ENCODE measurements at places on chromosomes 1 and 21.
A peak's percentile ranks its signal among the peaks of the same experiment; 100 is the strongest.

DNA sequence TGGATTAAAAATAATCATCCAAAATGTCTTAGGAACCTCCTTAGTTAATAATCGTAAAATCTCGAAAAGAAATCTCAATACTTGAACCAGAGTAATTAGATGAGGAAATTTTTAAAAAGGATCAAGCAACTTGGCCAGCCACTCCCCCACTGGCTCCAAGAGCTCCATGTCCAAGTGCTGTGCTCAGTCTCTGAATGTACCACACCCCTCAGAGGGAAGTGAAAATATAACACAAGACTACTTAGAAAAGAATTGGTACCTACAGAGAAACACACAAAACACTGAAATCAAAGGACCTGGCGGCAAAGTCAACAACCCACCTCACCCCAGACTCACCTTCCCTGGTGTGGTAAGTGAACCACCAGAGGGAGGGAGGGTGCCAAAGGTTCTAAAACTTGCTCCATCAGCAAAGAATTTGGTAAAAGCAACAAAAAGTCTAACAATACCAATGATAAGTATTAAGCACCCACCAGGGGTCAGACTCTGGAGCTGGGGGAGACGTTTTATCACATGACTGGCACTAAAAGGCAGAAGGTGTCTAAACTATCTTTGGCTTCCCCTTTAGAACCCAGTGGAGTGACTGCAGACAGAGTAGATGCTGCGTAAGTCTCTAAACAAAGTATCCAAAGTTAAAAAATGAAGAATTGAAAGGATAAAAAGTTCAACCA, 14.0 kb downstream of the LBR start:
- DNase-seq: no peak

DNA sequence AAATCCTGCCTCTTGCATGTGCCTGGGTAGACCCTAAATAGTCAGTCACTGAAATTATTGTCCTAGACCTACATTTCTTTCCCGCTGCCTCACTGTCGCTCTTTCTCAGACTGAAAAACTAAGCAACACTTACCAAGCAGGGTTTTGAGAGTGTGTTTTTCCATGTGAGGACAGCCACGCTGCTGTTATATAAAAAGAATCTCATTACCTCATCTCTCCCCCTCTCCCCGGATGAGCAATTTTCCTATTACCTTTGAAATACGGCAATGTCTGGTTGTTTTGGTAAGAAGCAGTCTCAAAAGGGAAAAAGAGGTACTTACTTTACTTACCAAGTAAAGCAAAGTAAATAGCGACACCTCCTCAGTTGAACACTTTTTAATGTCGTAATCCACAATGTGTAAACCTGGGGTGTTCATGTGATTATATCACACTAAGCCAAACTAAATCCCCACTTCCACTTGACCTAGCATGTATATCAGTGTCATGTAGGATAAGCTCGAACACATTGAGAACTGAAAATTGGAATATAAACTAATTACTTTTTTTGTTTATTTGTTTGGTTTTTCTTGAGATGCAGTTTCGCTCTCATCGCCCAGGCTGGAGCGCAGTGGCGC, 12.2 kb upstream of the VN1R5 start:
- no peak for DNase-seq

- DNase-seq: no peak
Measured at GRCh38 chr21:26753822-26754221, 91.4 kb downstream of the ADAMTS1 start.

GRCh38 chr1:114109981-114110380, 43.7 kb downstream of the SYT6 start:
- no peak for DNase-seq

DNA sequence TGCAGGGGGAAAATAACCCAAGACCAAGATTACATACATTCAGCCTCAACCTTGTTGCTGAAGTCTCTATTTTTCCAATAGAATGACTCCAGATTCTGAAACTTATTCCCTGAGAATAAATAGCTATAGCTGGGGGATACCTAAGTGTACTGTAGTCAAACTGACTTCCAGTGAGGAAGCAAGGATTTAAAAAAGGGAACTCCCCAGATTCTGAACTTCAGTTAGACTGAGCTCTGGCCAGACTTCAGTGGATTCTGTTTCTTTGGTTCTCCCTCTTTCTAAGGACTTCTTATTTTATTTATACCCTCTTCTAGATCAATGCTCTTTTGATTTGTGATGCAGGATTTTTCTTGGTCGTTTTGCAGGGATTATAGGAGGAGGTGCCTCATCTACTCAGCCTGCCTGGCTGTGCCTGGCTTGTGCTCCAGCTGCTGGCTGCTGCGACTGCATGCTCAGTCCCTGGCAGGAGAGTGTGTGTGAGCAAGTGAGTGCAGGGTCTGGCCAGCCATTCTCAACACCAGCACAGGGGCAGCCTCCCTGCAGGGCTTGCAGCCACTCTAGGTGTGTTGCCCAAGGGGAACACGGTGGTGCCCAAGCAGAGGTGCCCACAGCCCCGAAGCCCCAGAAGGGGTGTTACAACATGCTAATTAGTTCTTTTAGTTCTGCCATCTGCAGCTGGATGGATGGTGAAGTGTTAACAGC, 43.0 kb downstream of the SPATA17 start:
- no peak for DNase-seq

DNA sequence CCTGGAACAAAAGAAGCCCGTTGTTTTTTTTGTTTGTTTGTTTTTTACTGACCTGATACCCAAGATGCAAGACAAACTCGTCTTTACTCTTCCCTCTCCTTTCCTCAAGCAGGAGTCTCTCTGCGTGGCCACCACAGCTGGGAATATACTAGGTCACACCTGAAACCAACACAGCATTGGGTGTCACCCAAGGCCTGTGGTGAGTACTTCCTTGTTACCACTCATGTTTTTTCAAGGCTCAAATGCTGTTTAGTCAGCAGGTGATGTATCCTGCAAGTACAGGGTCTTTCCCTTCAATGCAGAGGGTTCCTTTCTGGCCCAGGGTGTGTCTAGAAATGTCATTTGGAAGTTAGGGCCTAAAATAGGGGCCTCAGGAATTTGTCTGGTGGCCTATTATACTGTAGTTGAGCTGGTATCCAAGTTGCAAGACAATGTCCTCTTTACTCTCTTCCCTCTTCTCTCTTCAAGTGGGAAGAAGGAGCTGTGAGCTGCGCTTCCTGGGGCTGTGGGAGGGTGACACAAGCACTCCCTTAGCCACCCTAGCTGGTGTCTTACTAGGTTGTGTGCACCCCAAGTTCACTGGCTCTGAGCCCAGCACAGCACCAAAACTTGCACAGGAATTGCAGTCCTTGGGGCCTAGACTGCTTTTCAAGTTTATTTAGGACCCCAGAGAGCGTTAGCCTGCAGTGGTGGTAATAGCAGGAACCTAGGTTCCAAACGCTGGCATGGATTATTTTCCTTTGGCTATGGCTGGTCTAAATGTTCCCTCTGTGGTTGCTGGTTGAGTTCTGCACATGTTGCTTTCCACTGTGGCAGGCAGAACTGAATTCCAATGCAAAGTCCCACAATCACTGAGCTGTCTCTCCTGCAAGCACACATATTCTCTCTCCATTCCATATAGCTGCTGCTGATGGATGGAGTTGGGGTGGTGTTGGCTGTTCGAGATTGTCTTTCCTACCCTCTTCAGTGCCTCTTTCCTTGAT, 91.4 kb upstream of the LYPLAL1 start:
- no peak for DNase-seq

GRCh38 chr1:178284058-178284457, 190.2 kb downstream of the RASAL2 start:
- no peak for DNase-seq

- peak; percentile 5 for DNase-seq
Measured at GRCh38 chr1:13797397-13797796, 97.4 kb downstream of the PRDM2 start.

DNA sequence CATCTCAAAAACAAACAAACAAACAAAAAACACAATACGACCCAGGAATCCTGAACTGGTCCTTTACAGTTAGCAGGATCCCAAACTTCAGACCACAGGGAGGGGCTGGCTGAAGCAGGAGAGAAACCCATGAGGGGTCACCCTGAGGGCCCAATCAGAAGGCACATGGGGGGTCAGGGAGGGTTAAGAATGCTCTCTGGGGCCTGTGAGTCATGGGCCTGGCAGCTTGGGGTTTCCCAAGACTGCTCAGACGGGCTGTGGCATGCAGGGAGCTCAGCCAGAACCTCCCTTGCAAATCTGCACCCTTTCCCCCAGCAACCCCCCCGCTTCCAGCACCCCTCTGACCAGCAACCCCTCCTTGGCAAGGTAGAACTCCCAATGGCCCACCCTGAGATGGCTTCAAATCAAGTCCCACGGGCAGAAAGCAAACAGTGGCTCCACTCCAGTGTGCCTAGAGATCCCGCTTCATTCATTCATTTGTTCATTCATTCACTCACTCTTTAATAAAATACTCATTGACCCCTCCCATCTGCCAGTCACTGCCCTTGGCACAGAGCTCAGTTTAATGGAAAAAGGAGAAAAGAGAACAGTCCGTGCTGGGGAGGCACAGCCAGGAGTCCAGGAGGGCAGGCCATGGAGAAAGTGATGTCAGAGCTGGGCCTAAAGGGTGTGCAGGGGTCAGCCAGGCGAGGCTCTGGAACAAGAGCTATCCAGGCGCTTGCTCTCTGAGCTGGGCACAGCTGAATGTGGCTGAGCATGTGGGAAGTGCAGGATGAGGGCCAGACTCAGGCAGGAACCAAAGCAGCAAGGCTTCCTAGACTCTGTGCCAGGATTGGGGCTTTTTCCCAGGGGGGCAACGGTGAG, 8.2 kb downstream of the UQCRHL start:
- DNase-seq: no peak
